Frontal cortex (tissue), 4 donors: ENCODE measurements at places on chromosomes 5 and 9. TPM values are rescaled to one million over a fixed set of nuclear protein-coding genes. Genes with fewer than 3 reads are reported as not detected.

DNA sequence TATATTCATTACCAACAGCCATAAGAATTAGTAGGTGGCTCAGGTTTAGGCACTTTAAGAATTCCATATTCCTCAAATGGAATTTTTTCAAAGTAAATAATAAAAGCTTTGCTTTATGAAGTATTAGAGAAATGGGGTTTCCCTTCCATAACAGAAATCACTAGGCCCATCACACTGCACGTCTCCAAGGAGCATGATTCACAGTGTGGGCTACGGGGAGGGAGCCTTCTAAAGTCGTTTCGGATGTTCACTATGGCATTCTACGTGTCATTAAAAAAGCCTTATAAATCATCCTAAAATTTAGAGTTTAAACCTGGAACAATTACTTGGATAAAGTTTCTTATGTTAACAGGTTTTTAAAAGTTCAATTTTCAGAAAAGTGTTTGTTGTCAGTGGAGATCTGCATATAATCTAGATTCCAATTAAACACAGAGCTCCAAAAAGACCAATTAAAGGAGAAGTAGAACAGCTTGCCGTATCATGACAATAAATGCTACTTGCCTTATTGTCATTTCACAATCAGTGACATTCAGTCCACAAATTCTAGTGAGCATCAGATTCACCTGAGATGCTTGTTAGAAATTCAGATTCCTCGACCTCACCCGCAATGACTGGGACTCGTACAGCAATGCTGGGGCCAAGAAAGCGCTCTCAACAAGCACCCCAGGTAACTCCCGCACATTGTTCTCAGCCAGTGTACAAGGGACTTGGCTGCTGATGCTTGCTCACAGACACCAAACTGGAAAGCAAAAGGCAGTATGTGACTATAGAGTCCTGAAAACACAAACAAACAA lies 115.7 kb downstream of the NFIB start:
- DNase-seq: no peak

- DNase-seq: no peak
These were observed 23.0 kb downstream of the SPEF2 start for GRCh38 chr5:35640623-35641022.

GRCh38 chr5:163706053-163706771 lies 200.8 kb downstream of the MAT2B start:
- no peak for DNase-seq

The KCNT1 gene
- total RNA-seq: 3.7 TPM

GRCh38 chr5:92956886-92957285 lies 624.1 kb downstream of the NR2F1-AS1 start:
- DNase-seq: no peak

- DNase-seq: no peak
These were observed 131.3 kb upstream of the SLC28A3 start for GRCh38 chr9:84471816-84472215.

DNA sequence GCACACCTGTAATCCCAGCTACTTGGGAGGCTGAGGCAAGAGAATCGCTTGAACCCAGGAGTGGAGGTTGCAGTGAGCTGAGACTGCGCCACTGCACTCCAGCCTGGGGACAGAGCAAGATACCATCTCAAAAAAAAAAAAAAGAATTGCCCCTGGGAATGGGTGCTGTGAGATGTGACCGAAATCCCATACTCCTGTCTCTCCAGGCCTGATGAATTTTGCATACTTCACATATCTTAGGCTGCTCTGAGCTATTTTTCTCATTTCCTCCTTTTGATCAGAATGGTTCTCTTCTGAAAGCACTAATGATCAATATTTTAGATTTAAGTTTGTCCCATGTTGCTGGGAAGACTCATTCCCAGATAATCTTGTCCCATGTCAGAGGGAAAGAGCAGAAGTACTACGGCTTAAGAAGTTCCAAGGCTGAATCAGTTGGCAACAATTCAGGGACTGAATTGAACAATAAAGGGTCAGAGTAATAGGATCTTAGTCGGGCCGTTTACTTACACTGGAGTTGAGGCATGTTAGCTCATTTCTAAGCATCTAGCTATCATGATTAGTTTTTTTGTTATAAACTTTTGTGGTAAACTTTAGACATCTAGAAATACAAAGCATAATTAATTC lies 44.2 kb upstream of the TENT2 start:
- DNase-seq: no peak

GRCh38 chr5:163564321-163564938 lies 59.0 kb downstream of the MAT2B start:
- peak; percentile 42 for DNase-seq

DNA sequence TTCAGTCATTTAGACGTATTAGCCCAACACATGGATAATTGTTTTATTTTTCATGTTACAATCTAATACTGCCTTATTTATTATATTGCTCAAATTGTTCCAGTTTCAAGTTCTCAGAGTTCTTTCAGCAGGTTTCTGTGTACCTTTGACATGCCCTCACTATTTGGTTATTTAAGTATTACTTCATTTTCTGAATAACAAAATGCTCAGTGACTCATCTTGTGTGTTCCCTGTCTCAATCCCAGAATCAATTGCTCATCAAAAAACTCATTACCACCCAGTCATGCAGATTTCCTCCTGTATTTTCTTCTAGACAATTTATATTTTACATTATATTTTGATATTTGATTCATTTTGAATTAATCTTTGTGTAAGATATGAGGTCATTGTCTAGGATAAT lies 562.6 kb downstream of the ANXA1 start:
- no peak for DNase-seq

- peak; percentile 39 for DNase-seq
These were observed 495 bp downstream of the OSTF1 start for GRCh38 chr9:75088646-75089372.

DNA sequence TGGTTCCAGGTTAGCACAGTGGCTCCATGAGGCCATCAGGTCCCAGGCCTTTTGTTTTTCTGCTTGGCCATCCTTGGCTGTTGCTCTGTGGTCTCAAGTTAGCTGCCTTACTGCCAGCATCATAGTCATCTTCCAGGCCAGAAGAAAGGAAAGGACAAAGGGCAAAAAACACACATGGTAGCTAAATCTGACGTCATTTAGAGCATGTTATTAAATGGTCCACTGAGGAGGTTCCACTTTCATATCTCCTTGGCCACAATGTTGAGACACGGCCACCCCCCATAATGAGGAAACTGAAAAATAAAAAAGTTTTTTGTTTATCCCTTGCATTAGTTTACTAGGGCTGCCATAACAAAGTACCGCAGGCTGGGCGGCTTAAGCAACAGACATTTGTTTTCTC lies 106.4 kb upstream of the NIPBL start:
- no peak for DNase-seq

DNA sequence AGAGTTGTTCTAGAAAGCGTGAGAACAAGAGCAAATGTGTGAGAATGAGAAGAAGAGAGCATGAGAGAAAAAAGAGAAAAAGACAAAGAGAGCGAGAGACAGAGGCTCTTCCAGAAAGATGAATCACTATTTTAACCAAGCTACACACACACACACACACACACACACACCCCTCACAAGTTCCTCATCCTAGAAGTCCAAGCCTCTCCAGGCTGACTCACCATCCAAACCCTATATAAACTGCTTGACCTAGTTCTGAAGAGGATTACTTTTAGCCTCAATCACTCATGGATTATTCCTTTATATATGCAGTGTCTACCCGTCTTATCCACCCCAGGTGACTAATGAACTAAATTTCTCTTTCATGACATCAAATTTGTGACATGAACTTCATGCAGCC lies 37.6 kb downstream of the C9orf57 start:
- no peak for DNase-seq

The C9orf153 gene
- not detected for total RNA-seq

GRCh38 chr9:127629468-127630081 lies 17.5 kb downstream of the STXBP1 start:
- DNase-seq: no peak

GRCh38 chr5:173577817-173578216 lies 38.6 kb downstream of the BOD1 start:
- no peak for DNase-seq

The TRIM23 gene
- 97.8 TPM for total RNA-seq

DNA sequence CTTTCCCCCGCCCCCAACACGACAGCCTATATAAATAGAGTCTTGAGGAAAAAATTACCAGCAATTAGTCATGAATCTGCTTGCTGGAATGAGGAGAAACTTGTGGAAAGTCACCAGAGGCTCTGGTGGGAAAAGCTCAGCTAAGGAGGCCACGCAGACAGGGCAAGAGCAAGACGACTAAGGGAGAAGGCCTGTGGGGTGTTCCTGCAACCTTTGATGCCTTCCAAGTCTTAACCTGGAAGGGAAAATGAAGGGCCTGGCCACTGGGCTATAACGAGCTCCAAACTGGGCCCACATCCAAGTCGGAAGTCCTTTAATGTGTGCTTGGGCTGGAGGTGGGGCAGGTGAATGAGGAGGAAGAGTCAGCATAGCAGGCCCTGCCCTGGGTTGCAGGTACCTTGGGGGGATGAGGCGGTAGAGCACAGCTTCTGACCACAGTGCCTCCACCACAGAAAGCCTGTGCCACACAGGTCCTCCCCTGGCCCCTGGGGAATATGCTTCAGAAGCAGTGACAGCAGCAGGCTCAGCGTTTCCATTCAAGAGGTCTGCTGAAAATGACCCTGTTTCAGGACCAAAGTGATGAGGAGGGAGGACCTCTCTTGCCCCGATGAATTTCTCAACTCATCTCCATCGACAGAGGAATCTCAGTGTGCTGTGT lies 92.8 kb upstream of the LRRTM2 start:
- DNase-seq: no peak

DNA sequence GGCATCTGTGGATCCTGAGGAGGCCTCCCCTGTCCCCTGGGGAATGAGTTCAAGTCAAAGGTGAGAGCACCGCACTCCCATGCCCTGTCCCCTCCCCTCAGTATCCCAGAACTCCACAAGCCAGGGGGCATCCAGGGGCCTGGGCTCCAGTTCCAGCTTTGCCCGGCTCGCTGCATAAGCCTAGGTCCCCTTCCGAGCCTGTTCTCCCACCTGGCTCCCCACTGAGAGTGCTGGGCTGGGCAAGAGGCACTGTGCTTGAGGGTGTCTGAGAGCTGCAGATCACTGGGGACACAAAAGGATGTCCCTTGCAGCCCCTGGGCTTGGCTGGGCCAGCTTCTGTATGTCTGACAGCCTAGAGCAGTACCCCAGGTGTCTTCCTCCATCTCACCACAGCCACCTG lies 4.6 kb downstream of the DOK3 start:
- no peak for DNase-seq

- DNase-seq: no peak
These were observed 97.9 kb downstream of the MVB12B start for GRCh38 chr9:126424511-126424910.

DNA sequence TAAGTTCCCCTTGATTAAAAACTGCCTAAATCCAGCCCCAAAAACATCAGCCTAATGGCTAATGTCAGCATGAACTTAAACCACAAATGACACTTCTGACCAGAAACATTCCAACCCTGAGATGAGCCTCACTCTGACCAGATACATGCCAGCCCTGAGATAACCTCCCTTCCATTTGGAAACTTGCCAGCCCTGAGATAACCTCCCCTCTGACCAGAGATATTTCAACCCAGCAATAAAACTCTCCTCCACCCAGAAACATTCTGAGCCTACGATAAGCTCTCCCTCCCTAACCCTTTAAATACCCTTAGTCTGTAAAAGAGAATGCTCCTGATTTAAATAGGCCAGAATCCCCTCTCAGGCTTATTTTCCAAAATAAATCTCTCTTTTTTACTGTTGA lies 1035.7 kb upstream of the NUDT12 start:
- DNase-seq: no peak

The TMC1 gene
- 0.82 TPM for total RNA-seq

The PROB1 gene
- under 0.01 TPM for total RNA-seq

The APBA1 gene
- total RNA-seq: 24.9 TPM

GRCh38 chr5:38618154-38618553 lies 61.7 kb upstream of the LIFR start:
- DNase-seq: no peak

GRCh38 chr5:179054036-179054785 lies 6.0 kb upstream of the ZNF354C start:
- DNase-seq: no peak

- no peak for DNase-seq
These were observed 87.5 kb downstream of the ANXA2R start for GRCh38 chr5:42952578-42952974.

GRCh38 chr9:116027096-116027495 lies 126.5 kb upstream of the PAPPA start:
- no peak for DNase-seq

The ZNF883 gene
- total RNA-seq: 28.1 TPM

DNA sequence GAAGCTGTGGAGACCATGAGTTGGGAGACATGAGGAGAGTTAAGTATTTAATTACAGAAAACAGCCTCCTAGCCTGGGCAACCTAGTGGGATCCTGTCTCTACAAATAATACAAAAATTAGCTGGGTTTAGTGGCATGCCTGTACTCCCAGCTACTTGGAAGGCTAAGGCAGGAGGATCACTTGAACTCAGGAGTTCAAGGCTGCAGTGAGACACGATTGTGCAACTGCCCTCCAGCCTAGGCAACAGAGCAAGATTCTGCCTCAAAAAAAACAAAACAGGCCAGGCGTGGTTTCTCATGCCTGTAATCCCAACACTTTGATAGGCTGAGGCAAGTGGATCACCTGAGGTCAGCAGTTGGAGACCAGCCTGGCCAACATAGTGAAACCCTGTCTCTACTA lies 52.6 kb downstream of the AQP7 start:
- DNase-seq: no peak

The MYOT gene
- not detected for total RNA-seq

- DNase-seq: no peak
These were observed 63.2 kb upstream of the GHR start for GRCh38 chr5:42360056-42360455.

- no peak for DNase-seq
These were observed 60.6 kb downstream of the TJP2 start for GRCh38 chr9:69234683-69235082.

DNA sequence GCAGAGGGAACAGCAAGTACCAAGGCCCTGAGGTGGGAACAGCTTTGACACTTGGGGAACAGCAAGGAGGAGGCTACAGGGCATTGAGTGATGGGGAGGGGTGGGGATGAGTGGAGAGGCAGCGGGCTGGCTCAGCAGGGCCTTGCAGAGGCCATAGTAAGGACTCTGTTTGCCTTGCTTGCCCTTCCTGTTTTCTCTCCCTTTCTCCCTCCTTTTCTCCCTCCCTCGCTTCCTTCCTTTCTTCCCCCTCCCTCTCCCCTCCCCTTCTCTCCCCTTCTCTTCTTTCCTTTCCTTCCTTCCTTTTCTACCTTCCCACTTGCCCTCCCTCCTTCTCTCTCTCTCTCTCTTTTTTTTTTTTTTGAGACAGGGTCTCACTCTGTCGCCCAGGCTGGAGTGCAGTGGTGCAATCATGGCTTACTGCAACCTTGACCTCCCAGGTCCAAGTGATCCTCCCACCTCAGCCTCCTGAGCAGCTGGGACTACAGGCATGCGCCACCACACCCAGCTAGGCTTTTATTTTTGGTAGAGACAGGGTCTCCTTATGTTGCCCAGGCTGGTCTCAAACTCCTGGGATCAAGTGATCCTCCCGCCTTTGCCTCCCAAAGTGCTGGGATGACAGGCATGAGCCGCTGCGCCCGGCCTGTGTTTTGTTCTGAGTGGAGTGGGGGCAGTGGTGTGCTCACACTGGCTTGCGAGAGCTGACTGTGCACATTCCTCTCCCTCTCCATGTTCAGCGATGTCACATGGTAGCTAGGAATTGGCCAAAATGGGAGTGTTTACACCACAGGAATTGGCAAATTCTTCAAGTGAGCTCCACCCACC lies 17.1 kb downstream of the IER5L start:
- DNase-seq: no peak

The ACSL6 gene
- total RNA-seq: 34.2 TPM

The TNC gene
- total RNA-seq: 39.9 TPM

- no peak for DNase-seq
These were observed 245.0 kb downstream of the PSAT1 start for GRCh38 chr9:78541868-78542443.
